ENCODE measurements at places on chromosomes 12 and 14.

DNA sequence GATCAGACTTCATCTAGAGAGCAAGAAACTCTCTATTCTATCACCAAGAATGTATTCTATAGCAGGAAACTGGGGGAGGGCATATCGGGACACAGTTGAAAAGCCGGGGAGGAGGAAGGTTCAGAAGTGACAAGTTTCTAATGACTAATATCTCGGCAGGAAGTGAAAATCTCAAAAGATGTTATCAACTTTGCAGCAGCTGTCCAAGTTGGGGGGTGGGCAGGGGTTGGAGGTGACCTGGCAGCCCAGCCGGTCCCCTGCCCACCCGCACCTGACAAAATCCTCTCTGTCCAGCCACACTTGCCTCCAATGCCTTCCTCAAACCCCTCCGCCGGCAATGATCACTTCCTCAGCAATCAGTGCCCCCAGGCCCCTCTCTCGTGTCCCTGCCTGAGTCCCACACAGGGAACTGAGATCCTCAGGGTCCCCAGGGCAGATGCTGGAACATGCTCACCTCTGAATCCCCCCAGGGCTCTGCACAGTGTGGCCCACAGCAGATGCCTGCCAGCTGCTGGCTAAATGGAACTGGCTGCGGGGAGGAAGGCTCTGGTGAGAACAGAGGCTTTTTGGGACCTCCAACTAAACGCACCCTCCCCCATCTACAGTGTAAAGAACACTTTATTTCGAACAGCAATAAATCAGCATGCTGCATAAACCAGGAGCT, 43.9 kb downstream of the CCDC88C start:
- peak; percentile 61 for DNase-seq

- no peak for DNase-seq
Observed at GRCh38 chr12:109912855-109913321, 12.8 kb downstream of the TCHP start.

GRCh38 chr14:93787465-93788292, 606 bp downstream of the PRIMA1 start:
- DNase-seq = no peak

DNA sequence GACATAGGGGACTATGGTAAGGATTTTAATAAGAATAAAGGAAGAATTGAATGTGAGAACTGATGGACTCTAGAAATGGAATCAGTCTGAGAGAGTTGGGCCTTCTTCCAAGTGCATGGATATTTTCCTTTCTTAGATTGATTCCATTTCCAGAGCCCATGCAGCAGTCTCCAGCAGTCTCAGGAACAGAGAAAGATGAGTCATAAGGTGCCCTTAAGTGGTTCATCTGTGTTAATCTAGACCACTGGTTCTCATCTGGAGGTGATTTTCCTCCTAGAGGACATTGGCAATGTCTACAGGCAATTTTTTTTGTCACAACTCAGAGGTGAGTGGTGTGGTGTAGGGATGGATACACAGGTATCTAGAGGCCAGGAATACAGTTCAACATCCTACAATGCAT, 25.9 kb downstream of the TRIM9 start:
- no peak for DNase-seq

- DNase-seq = no peak
Observed at GRCh38 chr14:75143761-75144527, 17.1 kb upstream of the NEK9 start.

- DNase-seq = no peak
Observed at GRCh38 chr12:52228931-52229330, 4.1 kb upstream of the KRT7 start.

DNA sequence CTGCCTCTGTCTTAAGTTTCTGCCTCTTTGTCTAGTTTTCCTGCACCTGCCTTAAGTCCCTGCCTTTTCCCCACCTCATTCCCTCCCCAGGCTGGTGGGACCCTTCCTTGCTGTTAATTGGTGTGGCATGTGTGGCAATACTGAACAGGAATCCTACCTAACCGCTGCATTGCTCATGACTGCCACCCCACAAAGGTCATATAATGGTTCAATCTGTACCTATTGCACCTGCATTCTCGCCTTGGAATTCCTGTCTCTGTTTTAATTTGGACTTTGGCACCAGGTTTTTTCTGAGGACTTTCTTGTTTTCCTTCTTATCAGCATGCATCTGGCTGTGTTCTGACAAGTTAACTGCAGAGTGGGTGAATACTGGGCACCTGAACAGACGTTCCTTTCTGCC, 966.2 kb upstream of the TMEM132C start:
- no peak for DNase-seq

- no peak for DNase-seq
Observed at GRCh38 chr14:86884498-86884897, 1108.5 kb downstream of the GALC start.

DNA sequence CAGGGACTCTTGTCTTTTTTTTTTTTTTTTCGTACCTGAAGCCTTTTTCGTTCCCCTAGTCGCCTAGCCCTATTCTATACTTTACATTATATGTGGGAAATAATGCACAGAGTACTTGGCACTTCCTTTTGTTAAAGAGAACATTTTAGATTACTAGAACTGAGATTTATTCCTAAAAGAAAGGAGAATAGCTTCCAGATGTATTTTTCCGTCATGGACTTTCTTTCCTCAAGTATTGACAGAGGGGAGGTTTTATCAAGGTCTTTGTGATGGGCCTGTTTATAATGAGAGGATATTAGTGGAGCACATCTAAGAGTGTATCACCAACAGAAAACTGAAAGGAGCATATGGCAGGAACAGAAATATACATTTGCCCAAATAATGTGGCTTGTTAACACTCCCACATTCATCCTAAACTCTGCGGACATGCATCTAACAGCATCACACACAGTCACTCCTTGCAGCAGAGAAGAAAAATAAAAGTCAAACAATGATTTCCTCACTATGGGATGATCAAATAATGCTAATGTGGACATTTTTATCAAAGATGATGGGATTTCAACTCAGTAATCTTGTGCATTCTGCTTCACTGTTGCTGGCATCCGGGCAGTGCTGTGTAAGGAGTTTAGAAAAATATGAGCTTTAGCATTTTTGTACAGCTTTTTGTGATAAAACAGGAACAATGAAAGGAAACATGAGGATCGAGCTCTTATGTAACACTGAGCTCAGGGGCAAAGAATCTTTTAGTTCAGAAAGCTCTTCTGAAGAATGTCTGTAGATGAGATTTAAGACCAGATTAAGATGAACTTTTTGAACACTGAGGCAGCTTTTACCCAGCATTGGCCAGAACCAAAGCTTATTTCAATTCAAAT, 183.1 kb downstream of the EGLN3 start:
- DNase-seq = no peak

DNA sequence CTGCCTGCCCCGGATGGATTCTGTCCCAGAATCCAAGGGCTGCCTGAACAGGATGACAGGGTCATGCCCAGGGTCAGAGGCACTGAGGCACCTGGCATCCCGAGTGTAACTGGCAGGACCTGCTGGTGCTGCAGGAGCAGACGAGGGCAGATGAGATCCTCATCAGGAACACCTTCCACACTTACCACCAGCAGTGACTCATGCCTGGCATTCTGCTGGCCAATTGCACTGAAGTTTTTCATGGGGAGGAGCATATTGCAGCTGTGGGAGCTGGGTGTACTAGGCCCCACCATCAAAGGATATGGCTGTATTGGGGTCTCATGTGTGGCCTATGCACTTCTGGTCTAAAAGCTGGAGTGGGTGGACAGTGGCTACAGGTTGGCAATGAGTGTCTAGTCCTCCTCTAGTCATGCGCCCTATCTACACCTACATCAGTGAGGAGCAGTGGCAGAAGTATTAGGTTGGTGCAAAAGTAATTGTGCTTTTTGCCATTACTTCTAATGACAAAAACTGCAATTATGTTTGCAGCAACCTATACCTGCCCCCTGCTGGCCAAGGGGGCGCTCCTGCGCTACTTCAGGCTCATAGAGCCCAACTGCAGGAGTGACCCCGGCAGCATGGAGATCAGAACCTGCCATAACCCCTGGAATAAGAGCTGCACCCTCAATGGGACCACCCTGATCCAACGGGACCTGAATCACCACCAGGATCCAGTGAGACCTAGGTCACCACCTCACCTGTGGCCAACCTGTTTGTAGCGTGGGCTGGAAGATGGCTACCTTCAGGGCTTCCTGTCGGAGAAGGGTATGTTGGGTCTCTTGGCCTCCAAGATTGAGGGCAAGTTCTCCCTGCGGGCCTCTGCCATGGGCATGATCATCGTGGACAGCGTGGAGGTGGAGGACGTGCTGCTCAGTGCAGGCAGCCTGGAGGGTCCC, 8.0 kb upstream of the C12orf42 start:
- DNase-seq = peak; percentile 36

DNA sequence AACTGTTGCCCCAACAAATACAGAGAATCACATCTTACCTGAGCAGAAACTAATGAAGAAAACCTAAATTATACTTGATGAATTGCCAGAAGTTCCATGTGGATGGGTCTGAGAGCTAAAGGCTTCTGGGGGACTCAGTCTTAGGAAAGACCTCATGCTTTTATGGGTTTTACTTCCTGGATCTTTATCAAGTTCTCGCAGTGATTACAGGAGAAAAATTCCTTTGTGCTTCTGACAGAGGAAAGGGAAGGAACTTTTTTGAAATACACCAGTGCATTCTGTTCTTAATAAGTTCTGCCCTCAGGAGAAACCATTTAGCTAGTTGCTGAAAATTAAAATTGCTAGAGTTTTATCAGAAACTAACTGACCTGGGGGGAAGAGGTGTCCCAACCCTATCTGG, 203.9 kb upstream of the KITLG start:
- DNase-seq = no peak

- no peak for DNase-seq
Observed at GRCh38 chr14:102620413-102620812, 28.0 kb downstream of the RCOR1 start.

- DNase-seq = no peak
Observed at GRCh38 chr12:97535582-97535981, 73.0 kb downstream of the RMST start.

- no peak for DNase-seq
Observed at GRCh38 chr12:52539083-52539820, 13.7 kb downstream of the KRT71 start.

GRCh38 chr14:68506021-68506644, 286.7 kb downstream of the ZFP36L1 start:
- no peak for DNase-seq

GRCh38 chr12:108511633-108512540, 3.2 kb upstream of the FICD start:
- peak; percentile 67 for DNase-seq

GRCh38 chr14:103558071-103558882, 4.2 kb downstream of the BAG5 start:
- DNase-seq = no peak

DNA sequence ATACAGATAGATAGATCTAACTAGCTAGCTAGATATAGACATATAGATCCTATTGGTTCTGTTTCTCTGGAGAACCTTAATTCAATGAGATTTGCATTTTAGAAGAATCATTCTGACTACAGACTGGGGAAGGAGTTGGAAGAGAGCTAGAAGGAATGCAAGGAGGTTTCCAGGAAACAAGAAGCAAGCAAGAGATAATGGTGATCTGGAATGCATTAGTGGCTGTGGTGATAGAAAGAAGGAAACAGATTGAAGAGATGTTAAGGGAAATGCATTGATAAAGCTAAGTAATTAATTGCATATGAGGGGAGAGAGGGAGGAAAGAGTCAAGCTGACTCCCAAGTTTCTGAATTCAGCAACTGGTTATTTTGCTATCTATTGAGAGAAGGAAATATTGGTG, 42.7 kb downstream of the DBX2 start:
- no peak for DNase-seq

DNA sequence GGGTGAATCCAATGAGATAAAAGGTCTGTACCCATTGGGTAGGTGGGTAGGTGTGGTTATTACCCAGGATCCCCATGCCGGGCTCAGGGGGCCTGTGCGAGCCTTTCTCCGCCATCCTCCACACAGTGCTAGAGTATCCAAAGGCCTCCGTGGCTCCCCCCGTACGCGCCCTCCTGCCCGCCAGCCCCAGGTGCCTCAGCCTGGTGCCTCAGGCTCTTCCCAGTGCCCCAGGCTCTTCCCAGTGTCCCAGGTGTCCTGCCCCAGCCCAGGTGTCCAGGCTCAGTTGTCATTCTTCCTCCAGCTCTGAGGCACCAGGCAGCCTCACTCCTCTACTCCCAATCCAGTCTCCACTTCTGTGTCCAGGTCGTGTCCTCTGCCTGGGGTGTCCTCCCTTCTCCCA, 27.6 kb upstream of the YY1 start:
- DNase-seq = no peak

- no peak for DNase-seq
Observed at GRCh38 chr14:61510736-61511557, 184.4 kb upstream of the HIF1A start.

DNA sequence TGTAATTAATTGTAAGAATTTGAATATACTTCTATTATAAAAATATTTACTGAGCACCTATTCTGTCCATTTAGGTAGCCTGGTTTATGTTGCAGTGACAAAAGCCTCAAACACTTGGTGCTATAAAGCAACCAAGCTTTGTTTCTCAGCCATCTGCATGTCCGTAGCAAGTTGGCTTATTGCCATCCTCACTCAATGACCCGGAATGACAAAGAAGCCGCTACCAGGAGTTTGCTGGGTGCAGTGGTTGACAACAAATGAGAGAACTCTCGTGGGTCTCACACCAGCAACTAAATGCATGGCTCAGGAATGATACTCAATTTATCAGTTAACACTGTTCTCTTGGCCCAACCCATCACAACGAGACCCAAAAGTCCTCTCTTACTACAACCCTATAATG, 553.1 kb downstream of the DIO2 start:
- DNase-seq = no peak

DNA sequence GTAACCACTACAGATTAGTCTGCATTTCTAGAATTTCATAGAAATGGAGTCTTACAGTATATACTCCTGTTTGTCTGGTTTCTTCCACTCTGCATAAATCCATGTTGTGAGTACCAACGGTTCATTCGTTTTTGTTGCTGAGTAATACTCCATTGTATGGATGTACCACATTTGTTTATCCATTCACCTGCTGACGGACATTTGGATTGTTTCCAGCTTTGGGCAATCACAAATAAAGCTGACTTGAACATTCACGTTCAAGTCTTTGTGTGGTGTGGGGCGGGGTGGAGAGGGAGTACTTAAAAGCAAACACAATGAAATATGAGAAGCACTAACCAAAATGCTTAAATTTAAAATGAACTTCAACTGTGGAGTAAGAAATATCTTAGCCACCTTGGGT, 7.1 kb downstream of the HECTD4 start:
- no peak for DNase-seq

DNA sequence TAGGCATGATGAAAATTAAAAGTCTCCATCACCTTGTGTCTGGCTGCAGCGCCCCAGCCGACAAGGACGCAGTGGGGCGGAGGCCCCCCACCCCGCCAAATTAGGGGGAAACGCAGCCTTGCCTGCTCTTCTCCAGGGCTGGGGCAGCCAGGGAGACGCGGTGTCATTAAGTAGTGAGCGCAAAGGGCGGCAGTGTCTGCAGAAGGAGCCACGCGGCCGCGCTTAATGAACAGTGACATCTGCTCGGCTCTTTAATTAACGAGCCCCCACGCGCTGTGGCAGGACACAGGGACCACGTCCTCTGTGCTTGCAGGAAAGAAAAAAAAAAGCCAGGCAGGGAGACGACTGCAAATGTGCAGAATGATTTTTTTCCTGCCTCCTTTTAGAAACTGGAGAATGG, 93.4 kb upstream of the NCOR2 start:
- no peak for DNase-seq
